ENCODE measurements at places on chromosomes 13 and 19.

DNA sequence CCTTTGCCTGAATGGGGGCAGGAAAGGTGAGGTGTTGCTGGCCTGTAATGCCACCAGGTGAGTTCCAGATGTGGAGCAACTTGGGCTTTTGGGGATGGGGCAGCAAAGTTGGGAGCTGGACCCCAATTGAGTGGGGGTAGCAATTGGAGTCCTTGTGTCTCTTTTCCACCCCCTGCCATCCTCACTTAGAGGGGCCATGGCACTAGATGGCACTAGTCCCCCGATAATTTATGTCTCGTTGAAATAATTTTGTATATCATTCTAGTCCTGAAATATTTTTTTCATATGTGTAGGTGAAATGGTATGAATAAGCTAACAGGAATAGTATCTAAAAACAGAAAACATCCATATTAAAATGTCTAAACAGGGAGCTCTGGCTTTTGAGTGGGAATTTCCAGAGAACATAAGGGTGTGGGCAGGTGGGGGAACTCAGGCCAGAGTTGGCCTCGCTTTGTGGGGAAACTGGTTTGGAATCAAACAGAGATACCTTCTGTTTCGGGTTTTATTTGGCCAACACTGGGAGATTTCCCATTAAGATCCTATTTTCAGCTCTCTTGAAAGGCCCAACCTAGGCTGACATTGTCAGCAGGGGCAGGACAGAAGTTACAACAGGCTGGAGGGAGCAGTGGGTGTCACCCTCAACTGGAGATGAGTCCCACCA is 3.4 kb downstream of the ZNF576 start:
- DNase-seq, result no peak

GRCh38 chr19:47713046-47714021 is at the start of gene EHD2:
EHD2 (plus strand) TSS chr19:47713422; CDS start chr19:47716613, 3,191 bp downstream.
- no peak for DNase-seq

- DNase-seq, result no peak
These were observed 210.9 kb downstream of the GPC5 start for GRCh38 chr13:91609353-91609752.

GRCh38 chr19:15417699-15418098 is 1.1 kb downstream of the AKAP8L start:
- DNase-seq, result peak; percentile 4

DNA sequence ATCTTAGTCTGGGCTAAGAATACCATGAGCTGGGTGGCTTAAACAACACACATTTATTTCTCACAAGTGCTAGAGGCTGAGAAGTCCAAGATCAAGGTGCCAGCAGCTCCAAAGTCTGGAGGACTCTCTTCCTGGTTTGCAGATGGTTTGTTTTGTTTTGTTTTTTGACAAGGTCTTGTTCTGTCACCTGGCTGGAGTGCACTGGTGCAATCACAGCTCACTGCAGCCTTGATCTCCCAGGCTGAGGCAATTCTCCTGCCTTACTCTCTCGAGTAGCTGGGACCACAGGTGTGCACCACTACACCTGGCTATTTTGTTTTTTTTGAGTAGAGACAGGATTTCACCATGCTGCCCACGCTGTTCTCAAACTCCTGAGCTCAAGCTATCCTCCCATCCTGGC is 15.5 kb downstream of the APLP1 start:
- DNase-seq, result no peak

GRCh38 chr13:36914648-36915047 is 5.4 kb downstream of the SMAD9 start:
- no peak for DNase-seq

- no peak for DNase-seq
These were observed 39.9 kb downstream of the MTMR6 start for GRCh38 chr13:25247360-25247759.

Measured in anterior cingulate cortex (tissue), 58 donors.